ENCODE measurements at places on chromosomes 3 and 15. TPM values are rescaled to one million over a fixed set of nuclear protein-coding genes. Genes with fewer than 3 reads are reported as not detected.
A peak's percentile ranks its signal among the peaks of the same experiment; 100 is the strongest.

RASGRF1 gene
- polyA plus RNA-seq: not detected

CAV3 gene
- not detected for polyA plus RNA-seq

P2RY14 gene
- 0.09 TPM for polyA plus RNA-seq

ZNF660 gene
- polyA plus RNA-seq: 0.17 TPM

KIF15 gene
- polyA plus RNA-seq: 0.04 TPM

CD276 gene
- polyA plus RNA-seq: 0.52 TPM

SLC38A3 gene
- polyA plus RNA-seq: not detected

KLHL40 gene
- polyA plus RNA-seq: not detected

GRCh38 chr15:29685156-29686078, 136.9 kb downstream of the TJP1 start:
- no peaks in the 10 kb centered on the region for H3K27me3 ChIP-seq
- H3K4me3 ChIP-seq: no peak overlapping the region
- no peaks in the 10 kb centered on the region for H3K4me1 ChIP-seq
- no peaks in the 10 kb centered on the region for H3K36me3 ChIP-seq

GRCh38 chr3:138300647-138301046, 29.0 kb downstream of the NME9 start:
- H3K27ac ChIP-seq: no peak overlapping the region
- no peaks in the 10 kb centered on the region for H3K4me1 ChIP-seq
- H3K27me3 ChIP-seq: no peaks in the 10 kb centered on the region
- no peak overlapping the region for H3K4me3 ChIP-seq
- H3K36me3 ChIP-seq: peaks cover 24% of the 10 kb centered on the region

GRCh38 chr3:187702507-187703033, at the start of gene RTP2:
Gene RTP2, minus strand, starts transcription at chr3:187702557. Its CDS starts 429 bp downstream, at chr3:187702128.
- no peak within 1 kb of the TSS for H3K27ac ChIP-seq
- H3K4me1 ChIP-seq: peaks cover 5% of the 10 kb centered on the region
- no peaks in the 10 kb centered on the region for H3K27me3 ChIP-seq
- H3K36me3 ChIP-seq: no peaks in the 10 kb centered on the region

DNA sequence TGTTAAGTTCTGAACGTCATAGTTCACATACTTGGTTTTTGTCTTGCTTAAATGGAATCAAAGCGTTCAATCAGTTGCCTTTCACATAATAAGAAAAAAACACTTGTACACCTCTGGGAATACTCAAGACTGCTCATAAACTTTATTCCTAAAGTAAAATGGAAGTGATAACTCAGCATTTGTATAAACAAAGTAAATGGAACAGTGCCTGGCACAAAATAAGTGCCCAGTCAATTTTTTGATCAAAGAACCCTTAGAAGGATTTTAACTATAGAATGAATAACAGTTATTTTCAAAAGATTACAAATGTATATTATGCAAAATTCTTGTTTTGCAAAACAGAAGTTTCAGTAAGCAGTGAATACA, 1.3 kb downstream of the RAB5A start:
- H3K4me1 ChIP-seq: peaks cover 20% of the 10 kb centered on the region
- H3K27me3 ChIP-seq: no peaks in the 10 kb centered on the region

DNA sequence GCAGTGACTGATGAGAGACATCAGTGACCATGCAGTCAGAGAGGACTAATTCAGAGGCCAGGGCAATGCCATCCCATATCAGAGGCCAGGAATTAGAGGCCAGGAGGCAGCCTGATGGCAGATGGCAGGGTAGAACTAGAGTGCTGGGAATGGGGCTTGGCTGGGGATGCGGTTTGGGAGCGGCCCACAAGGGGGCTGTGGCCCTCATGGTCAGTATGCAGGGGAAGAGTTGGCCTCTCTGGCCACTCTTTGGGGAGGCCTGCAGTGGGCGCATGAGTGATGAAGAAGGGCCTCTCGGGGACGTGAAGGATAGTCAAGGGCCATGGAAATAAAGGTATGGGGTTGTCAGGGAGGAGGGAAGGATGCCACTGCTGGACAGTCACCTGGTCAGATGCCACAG, 101.7 kb downstream of the EEFSEC start:
- H3K36me3 ChIP-seq: no peaks in the 10 kb centered on the region
- H3K27ac ChIP-seq: no peak overlapping the region
- peaks cover 3% of the 10 kb centered on the region for H3K4me1 ChIP-seq
- no peak for DNase-seq
- H3K4me3 ChIP-seq: no peak overlapping the region

DNA sequence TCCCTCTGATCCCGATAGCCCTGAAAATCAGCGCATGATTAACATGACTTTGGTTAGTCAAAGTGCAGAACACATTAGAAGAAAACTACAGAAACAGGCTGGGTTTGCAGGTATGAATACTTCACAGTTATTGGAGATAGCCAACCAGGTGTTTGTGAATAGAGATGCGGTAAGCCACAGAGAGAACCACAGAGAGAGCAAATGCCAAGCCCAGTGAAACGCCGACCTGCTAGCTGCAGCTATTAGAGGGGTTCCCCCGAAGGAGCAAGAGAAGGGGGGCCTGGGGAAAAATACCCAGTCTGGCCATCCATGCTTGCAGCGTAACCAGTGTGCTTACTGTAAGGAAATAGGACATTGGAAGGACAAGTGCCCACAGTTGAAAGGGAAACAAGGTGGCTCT, 523.9 kb upstream of the CNTN3 start:
- no peaks in the 10 kb centered on the region for H3K4me1 ChIP-seq
- H3K36me3 ChIP-seq: no peaks in the 10 kb centered on the region
- H3K27me3 ChIP-seq: no peaks in the 10 kb centered on the region
- DNase-seq: no peak
- no peak overlapping the region for H3K4me3 ChIP-seq

DNA sequence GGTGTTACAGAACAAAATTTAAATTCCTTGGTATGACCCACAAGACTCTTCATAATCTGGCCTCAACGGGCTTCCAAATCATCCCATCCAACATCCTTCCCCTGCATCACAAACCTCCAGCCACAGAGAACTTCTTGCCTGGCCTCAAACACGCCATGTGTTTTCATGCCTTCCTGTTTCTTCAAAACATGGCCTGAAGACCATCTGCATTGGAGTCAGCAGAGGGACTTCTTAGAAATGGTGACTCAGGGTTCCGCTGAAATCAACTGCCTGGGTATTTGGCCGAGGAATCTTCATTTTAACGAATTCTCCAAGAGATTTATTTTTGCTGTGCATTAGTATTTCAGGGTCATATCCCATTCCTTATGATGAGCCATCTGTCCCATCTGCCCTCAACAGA, 138.1 kb upstream of the RAP2B start:
- no peaks in the 10 kb centered on the region for H3K27me3 ChIP-seq
- no peak overlapping the region for H3K4me3 ChIP-seq
- no peaks in the 10 kb centered on the region for H3K4me1 ChIP-seq
- no peak for DNase-seq
- H3K27ac ChIP-seq: no peak overlapping the region

- peaks cover 47% of the 10 kb centered on the region for H3K4me1 ChIP-seq
- peak overlapping the region; percentile 86 for H3K27ac ChIP-seq
- no peak overlapping the region for H3K4me3 ChIP-seq
Observed at GRCh38 chr3:72044231-72044855, 259.4 kb upstream of the PROK2 start.

GRCh38 chr15:92653366-92653765, 2.2 kb downstream of the FAM174B start:
- no peak overlapping the region for H3K4me3 ChIP-seq
- DNase-seq: no peak
- no peak overlapping the region for H3K27ac ChIP-seq

- H3K27me3 ChIP-seq: no peaks in the 10 kb centered on the region
- no peaks in the 10 kb centered on the region for H3K36me3 ChIP-seq
- no peak overlapping the region for H3K4me3 ChIP-seq
- no peak for DNase-seq
- H3K4me1 ChIP-seq: no peaks in the 10 kb centered on the region
Observed at GRCh38 chr15:46778876-46779275, 938.4 kb upstream of the SEMA6D start.

DNA sequence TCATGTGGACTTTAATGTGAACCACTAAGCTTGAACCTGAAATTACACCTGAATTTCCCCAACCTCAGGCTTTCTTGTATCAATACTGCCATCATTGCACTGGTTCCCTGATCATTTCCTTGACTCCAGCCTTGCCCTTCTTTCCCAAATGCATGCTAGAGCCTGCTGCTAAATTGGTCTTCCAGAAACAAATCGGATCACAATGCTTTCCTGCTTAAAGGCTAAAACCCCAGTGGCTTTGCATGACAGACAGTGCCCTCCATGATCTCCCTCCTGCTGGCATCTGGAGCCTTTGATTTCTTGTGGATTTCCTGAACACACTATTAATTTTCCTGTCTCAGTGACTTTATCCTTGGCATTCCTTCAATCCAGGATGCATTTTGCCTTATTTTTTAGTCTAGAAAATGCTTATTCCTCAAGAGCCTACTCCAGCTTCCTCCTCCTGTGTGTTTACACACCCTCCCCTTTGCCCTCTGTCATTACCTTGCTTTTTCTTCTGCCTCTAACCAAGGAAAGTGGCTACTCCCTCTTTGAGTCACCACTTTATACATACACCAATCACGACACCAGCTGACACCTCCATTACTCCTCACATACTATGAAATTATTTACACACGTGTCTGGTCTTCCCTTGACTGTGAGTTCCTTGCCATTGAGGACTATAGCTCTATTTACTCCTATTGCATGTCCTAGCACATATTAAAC, 214.6 kb downstream of the KCNAB1 start:
- no peak overlapping the region for H3K4me3 ChIP-seq
- H3K27ac ChIP-seq: no peak overlapping the region
- H3K36me3 ChIP-seq: no peaks in the 10 kb centered on the region
- DNase-seq: no peak

GRCh38 chr15:39823634-39824033, 41.0 kb upstream of the FSIP1 start:
- no peaks in the 10 kb centered on the region for H3K36me3 ChIP-seq
- no peaks in the 10 kb centered on the region for H3K27me3 ChIP-seq
- H3K27ac ChIP-seq: no peak overlapping the region
- no peak for DNase-seq
- H3K4me3 ChIP-seq: no peak overlapping the region

GRCh38 chr3:4746241-4746958, 232.8 kb upstream of the BHLHE40 start:
- H3K4me3 ChIP-seq: no peak overlapping the region
- H3K27me3 ChIP-seq: no peaks in the 10 kb centered on the region
- peaks cover 46% of the 10 kb centered on the region for H3K4me1 ChIP-seq
- no peak overlapping the region for H3K27ac ChIP-seq
- H3K36me3 ChIP-seq: peaks cover 30% of the 10 kb centered on the region

GRCh38 chr15:87357637-87358313, 898.8 kb downstream of the NTRK3 start:
- no peak for DNase-seq
- no peaks in the 10 kb centered on the region for H3K4me1 ChIP-seq
- H3K4me3 ChIP-seq: no peak overlapping the region
- H3K27me3 ChIP-seq: no peaks in the 10 kb centered on the region

DNA sequence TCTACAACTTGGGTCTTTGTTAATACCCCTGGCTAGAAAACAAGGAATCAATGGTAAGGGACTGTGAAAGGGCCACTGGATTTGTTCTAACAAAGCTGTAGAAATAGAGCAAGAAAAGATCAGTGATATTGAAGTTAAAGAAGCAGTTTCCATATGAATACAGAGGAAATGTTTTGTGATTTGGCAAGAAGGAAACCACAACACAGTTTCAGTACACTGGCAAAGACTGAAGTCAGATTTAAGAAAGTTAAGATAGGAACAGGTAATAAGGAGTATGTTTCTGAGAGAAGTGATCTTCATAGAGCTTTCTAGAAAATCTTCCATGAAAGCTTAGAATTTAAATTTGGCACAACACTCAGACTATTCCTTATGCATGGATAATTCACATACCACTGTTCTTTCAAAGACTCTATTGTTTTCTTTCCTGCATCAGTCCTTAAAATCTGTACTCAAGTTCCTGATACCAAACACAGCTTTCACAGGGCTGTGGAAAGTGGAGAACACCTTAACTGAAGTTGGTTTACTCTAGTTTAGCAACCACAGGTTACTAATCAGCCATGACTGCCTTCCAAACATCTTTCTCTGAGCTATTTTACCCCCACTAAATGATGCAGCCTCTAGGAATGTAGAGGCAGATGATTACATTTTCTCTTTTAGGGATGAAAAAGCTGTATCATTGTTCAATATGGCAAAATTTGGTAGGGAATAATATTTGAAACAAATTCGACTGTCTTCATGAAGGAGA, 32.4 kb upstream of the ALCAM start:
- H3K4me1 ChIP-seq: peaks cover 31% of the 10 kb centered on the region
- no peaks in the 10 kb centered on the region for H3K27me3 ChIP-seq
- no peaks in the 10 kb centered on the region for H3K36me3 ChIP-seq
- DNase-seq: no peak

- no peak overlapping the region for H3K27ac ChIP-seq
- H3K4me3 ChIP-seq: no peak overlapping the region
- H3K36me3 ChIP-seq: no peaks in the 10 kb centered on the region
Observed at GRCh38 chr3:53354945-53355498, 7.7 kb upstream of the DCP1A start.

DNA sequence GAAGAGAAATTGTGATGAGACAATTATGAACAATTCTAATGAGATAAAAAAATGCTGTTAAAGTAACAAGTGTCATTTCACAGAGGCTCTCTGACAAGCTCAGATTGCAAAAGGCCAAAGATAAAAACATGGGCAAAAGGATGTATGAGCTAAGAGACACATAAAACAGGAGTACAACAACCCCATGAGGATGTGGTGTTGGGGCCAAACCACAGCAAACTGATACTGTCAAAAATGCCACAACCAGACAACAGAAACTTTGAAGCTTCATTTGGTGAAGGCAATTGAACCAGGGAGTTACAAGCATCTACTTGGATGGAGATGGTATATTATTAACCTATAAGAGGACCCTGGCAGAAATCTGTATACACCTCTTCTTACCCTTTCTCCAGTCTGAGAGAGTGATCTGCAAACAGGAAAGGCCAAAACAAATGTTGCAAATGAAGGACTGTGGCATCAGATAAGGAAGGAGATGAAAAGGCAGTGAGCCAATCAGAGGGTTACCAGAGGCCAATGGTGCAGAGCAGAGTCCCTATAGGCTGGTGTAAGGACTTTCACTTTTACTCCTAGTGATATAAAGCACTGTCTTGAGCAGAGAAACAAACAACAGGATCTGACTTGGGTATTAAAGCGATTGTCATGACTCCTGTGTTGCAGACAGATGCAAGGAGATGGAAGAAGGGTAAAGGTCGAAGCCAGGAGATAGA, 659.0 kb downstream of the NTRK3 start:
- no peak overlapping the region for H3K4me3 ChIP-seq
- no peaks in the 10 kb centered on the region for H3K4me1 ChIP-seq
- no peak overlapping the region for H3K27ac ChIP-seq
- H3K36me3 ChIP-seq: no peaks in the 10 kb centered on the region

DNA sequence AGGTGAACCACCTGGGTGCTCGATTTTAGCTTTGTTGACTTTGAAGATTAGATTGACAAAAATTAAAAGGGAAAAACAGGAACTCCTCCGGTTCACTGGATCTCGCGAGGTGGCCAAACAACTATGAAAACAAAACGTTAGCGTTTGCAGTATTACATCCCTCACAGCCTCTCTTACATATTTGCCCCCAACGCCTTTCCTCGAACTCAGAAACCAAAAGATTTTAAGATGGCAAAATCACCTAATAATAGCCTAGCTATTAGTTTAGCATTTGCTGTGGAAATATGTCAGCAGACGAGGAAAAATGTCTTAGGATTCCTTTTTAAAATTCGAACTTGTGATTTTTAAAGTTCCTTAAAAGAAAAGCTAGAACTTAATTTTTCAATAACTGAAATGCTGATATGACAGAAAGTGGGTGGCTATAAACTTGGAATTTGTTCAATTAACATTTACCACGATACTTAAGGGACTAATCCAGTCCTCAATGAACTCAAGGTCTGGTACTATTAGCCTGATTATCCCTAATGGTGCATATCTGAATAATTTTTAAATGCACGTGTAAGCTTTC, 491 bp upstream of the SENP7 start:
- peaks cover 15% of the 10 kb centered on the region for H3K4me1 ChIP-seq
- H3K27ac ChIP-seq: peak overlapping the region; percentile 71
- no peaks in the 10 kb centered on the region for H3K27me3 ChIP-seq
- H3K36me3 ChIP-seq: no peaks in the 10 kb centered on the region

Measured in CD14-positive monocyte (primary cell).